CD4-positive, alpha-beta T cell treated with Interleukin-6 at 100 ng/mL for 8 hours (primary cell): ENCODE measurements at places on chromosomes 1 and 21.

- no peak for DNase-seq
Measured at GRCh38 chr1:68623700-68624099, 126.8 kb upstream of the DEPDC1 start.

GRCh38 chr1:155277902-155278688, 832 bp downstream of the HCN3 start:
- peak; percentile 57 for DNase-seq

GRCh38 chr1:228955691-228956090, 220.4 kb downstream of the RHOU start:
- DNase-seq: no peak

- no peak for DNase-seq
Measured at GRCh38 chr1:52662645-52663313, 29.8 kb downstream of the SHISAL2A start.

GRCh38 chr1:3894626-3895278, 5.3 kb downstream of the C1orf174 start:
- no peak for DNase-seq

GRCh38 chr21:34261841-34262468, 101.9 kb upstream of the KCNE2 start:
- DNase-seq: no peak

DNA sequence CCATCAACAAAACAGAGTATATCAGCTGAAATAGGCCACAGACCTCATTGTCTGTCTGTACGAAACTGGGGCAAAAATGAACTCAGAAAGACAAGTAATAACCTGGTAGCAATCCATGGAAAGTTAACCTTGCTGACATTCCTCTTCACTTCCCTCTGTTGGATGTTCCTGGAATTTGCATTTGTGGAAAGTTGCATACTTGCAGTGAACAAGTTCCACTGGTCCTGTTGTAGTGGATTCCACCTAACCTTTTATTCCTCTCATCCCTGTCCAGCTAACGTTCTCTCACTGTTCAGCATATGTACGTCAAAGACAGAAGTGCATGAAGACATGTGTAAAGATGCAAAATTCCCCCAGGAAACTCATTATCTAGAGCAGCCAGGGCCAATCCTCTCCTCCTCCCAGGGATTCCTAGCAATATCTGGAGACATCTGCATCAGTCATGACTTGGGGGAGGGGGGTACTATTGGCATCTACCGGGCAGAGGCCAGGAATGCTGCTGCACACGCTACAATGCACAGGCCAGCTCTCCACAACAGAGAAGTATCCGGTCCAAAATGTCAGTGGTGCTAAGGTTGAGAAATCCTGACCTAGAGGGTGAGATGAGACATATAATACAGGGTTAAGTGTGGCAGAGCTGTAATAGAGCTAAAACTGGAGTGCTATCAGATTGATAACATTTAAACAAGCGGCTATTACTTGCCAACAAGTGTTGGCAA, 8.2 kb downstream of the LPAR3 start:
- no peak for DNase-seq

DNA sequence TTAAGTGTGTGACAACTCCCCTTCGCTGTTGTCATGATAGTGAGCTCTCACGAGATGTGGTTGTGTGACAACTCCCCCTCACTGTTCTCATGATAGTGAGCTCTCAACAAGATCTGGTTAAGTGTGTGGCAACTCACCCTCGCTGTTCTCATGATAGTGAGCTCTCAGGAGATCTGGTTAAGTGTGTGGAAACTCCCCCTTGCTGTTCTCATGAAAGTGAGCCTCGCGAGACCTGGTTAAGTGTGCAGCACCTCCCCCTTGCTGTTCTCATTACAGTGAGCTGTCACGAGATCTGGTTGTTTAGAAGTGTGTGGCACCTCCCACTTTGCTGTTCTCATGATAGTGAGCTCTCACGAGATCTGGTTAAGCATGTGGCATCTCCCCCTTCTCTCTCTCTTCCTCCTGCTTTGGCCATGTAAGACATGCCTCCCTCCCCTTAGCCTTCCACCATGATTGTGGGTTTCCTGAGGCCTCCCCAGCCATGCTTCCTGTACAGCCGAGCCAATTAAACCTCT, 25.1 kb upstream of the LSS start:
- peak; percentile 40 for DNase-seq

DNA sequence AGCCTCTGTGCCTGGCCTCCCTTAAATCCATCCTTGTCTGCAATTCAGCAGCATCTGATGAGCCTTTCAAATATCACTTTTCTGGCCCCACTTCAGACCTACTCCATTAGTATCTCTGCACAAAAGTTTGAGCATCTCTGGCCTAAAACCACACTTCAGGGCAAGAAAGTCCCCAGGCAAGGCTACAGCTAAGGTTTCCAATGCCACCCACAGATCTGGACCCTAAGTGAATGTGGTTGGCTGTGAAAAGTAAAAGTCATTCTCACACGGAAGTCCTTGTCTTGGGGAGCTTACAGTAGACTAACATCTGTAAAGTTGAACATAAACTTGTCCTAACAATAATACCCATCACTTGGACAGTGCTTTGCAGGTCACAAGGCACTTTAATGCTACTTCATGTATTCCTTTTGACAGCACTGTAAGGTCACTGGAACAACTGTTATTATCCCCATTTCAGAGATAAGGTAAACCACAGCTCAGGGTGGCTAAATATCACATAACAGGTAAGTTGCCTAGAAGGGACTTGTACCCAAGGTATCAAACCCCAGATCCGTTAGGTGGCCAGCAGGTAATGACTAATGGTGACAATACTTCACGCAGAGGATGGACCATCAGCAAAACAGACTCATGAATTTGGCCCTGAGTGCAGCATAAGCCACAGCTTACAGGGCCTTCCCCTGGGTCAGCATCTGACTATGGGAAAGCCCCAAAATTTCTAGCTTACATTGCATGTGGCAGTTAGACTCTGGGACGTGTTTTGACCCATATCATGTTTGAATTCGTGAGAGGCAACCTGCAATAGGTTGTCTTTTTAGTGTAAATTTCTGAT, 356.0 kb downstream of the HHAT start:
- DNase-seq: no peak

DNA sequence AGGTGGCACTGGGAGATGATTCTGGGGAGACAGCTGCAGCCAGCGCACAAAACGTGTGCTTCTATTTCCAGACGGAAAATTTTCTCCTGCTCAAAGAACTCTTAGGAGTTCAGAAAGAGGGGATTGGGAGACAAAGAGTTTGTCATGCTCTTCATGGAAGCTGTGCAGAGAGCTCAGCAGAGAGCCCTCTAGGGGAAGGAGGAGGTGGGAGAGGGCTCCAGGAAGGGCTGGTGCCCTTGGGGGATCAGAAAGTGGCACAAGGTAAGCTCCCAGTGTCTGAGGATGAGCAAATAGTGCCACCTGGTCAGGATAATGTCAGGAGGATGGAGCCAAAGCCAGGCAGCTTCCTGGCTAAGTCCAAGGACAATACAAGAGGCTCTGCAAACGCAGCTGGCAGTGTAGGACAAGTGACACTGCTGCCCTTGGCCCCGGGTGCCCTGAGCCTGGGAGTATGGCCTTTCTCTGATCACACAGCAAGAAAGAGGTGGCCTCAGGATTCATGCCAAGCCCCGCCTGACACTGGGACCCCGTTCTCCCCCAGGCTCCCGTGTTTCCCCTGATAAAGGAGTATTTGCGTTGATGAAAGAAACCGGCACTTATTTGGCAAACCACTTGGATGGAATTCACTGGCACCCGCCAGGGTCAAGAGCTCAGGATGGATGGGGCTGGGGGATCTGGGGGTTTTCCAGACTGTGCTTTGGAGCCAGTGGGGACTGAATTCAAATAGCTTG, 254.0 kb downstream of the PTPRU start:
- no peak for DNase-seq

- no peak for DNase-seq
Measured at GRCh38 chr1:44653107-44653964, 20.9 kb downstream of the TMEM53 start.

DNA sequence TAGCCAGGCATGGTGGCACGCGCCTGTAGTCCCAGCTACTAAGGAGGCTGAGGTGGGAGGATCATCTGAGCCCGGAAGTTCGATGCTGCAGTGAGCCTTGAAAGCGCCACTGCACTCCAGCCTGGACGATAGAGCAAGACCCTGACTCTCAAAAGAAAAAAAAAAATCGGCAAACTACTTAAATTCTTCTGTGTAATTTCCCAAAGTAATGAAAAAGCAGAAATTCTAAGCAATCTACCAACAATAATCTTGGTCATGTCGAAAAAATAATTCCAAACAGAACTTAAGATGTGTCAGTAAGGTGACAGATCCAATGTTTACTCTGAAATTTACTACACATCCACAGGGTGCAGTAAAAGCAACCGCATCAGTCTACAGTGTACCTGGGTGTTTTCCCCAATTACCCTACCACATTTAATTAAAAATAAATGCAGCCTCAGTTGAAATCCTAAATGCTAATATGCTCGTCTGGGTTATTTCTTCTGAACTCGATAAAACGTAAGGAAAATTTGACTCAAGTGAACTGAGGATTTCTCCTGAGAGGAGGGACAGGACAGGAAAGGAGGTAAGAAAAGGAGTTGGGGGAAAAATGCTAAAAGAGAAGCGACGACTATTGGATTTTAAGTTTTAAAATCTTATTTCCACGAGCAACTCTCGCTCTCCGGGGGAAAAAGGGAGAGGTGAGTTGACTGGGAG, 801 bp downstream of the EPRS1 start:
- no peak for DNase-seq

GRCh38 chr1:6303397-6304012, 42.6 kb upstream of the GPR153 start:
- no peak for DNase-seq

DNA sequence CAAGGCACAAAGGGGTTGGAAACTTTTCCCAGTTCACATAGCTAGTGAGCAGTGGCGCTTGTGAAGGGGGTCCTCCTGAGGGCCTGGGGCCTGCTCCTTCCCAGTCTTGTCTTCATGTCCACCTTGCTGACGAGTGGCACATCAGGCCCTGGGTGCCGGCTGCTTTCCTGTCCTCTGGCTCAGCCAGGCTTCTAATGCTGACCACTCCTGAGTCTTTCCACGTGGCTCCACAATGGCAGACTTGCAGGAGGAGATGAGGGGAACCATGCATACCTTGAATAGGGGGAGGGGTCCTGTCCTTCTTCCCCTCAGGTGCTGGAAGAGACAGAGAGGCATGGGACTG, 38.7 kb downstream of the MAPKAPK2 start:
- no peak for DNase-seq

DNA sequence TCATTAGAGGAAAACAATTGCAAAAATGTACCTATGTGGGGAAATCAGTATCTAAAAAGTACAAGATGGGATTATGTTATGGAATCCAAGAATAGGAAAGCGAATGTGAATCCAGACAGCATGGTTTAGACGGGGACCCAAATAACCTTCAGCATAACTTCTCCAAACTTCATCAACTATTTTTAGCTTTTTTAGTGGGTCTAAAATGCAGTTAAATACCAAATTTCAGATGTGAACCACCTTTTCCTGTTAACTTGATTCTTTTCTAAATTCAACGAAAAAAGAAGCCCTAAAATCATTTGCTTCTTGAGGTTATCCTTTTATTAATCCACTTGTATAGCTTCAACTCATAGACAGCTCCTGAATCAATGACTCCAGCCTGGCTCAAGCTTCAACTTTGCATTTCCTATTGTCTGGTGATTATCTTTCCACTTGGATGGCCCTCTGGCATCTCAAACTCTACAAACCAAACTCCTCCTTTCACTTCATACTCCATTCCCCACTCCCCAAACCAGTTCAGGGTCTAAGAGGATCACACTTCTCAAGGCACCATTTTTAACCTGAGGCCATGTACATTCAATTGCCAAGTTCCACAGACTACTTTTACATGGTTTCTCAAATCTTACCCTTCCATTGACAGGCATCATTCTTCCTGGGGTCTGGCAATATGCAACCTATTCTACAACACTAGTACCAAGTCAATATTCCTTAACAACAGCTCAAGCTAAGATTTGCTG, 7.4 kb downstream of the ERRFI1 start:
- no peak for DNase-seq

DNA sequence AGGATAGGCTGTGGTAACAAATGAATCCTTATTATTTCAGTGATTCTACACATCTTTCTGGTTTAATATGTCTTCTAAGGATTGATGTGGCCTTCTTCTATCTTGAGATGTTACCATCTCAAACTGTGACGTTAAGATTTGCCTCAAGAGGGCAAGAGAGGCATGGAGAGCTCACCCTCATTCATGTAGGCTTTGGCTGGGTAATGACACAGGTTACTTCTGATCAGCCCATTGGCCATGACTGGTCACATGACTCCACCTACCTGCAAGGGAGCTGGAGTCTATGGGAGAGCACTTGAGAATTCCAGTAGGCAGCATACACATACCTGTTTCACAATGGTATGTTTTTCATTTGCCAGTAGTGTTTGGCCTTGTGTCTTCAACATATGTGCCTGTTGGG, 30.0 kb downstream of the CACHD1 start:
- DNase-seq: no peak

DNA sequence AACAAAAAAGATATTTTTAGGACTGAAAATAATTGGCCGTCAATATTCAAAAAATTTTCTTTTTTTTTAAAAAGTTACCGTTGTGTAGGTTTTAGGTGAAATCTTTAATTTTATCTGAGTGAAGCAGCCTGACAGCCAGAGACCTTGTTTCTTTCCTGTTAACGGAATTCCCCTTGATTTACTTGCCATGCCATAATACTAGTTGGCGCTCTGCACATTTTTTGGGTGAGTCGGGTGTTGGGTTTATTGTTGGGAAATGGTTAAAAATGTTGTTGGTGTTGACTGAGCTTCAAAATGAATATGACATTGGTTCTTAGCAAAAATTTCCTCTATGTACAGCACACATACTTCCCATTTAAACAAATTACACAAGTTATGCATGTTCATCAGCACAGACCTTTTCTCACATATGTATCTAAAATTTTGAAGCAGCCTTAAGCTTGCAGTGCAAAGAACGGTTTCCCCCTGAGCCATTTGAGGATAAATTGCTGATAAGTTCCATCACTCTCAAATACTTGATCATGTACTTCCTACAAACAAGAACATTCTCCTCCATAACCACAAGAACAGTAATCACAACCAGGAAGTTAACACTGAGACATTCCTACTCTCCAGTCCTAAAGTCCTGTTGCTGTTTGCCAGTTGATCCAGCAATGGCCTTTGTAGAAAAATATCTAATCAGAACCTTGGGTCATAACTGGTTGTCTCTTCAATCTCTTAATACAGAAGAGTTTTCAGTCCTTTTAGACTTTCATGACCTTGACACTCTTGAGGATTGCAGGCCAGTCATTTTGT, 34.2 kb downstream of the CAMTA1 start:
- no peak for DNase-seq

GRCh38 chr21:25733859-25734653, 648 bp downstream of the ATP5PF start:
- no peak for DNase-seq

GRCh38 chr1:24919791-24920532, 10.1 kb downstream of the RUNX3 start:
- DNase-seq: no peak

GRCh38 chr1:176826265-176826664, 338.2 kb downstream of the ASTN1 start:
- no peak for DNase-seq

GRCh38 chr1:109255678-109256077, 6.3 kb downstream of the CELSR2 start:
- no peak for DNase-seq

GRCh38 chr21:16095005-16095404, 365.2 kb downstream of the USP25 start:
- DNase-seq: no peak
